NCI-H748 treated with DMSO at 0.1 percent for 48 hours (cell line): ENCODE measurements at places on chromosomes 12 and 14.

DNA sequence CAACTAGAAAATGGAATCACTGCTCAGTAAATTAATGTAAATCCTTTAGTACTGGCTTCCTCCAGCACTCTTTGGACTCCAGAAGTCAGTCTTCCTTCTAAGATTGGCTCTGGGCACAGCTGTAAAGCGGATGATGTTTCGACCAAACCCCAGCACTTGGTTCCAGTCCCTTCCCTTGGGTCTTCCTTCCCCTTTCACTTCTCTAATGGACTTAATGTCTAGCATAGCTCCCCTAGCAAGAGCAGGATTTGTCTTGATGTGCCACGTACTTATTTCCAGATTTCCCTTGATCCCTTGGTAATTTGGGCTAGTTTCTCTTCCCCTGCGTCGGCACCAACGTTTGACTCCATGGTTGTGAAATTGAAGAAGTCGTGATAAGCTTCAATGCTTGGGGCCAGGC lies 28.3 kb downstream of the C12orf75 start:
- no peak for DNase-seq

DNA sequence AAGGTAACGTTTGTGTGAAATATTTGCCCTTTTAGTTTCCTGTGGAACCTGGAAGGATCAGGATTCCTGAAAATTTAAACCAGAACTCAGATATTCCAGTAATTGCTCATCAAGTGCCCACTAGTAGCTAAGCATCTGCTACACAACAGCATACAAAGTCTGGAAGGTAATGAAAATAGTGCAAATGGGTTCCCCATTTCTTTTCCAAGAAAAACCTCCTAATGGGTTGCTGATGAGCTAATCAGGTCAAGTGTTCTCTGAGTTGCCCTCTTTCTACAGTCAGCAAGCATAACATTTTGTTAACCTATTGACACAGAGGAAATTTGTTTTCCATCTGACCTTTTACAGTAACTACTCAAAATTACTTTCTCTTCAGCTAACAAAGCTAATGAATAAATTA lies 83.6 kb upstream of the PMCH start:
- no peak for DNase-seq

- DNase-seq: no peak
Observed at GRCh38 chr12:113002155-113002554, 23.8 kb downstream of the OAS2 start.

DNA sequence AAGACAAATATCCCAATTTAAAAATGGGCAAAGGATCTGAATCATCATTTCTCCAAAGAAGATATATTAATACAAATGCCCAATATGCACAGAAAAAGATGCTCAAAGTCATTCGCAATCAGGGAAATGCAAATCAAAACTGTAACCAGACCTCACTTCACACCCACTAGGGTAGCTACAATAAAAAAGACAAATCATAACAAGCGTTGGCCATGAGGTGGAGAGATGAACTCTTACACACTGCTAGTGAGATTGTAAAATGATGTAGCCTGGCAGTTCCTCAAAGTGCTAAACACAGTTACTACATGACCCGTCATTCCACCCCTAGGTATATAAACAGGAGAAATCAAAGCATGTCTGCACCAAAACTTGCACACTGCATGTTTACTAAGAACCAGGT lies 30.4 kb downstream of the CDC42BPB start:
- no peak for DNase-seq

GRCh38 chr12:13702381-13702780 lies 279.0 kb downstream of the GRIN2B start:
- DNase-seq: peak; percentile 56

GRCh38 chr12:39902821-39903220 lies 203.1 kb downstream of the SLC2A13 start:
- no peak for DNase-seq

- DNase-seq: no peak
Observed at GRCh38 chr14:59788176-59788575, 82.4 kb downstream of the RTN1 start.

- no peak for DNase-seq
Observed at GRCh38 chr14:81235096-81235495, 14.3 kb upstream of the GTF2A1 start.

- no peak for DNase-seq
Observed at GRCh38 chr12:44088647-44089046, 252.8 kb downstream of the TMEM117 start.

DNA sequence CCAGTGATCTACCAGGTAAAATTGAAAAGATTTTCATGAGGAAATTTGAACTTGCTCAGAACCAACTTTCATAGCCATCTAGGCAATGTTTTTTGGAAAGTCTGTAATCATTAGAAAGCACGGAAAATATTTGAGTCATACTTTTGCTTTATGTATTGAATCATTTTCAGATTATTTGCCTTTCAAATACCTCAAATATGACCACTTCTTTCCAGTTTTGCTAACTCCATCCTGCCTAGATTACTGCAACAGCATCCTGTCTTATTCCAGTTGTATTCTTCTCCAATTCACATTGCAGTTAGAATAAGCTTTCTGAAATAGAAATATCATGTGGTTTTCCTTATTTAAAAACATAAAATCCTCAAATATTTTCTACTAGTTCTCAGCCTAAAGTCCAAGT lies 239.8 kb upstream of the FAR2 start:
- DNase-seq: no peak

- DNase-seq: no peak
Observed at GRCh38 chr14:93036652-93037345, 78.9 kb downstream of the ITPK1 start.

DNA sequence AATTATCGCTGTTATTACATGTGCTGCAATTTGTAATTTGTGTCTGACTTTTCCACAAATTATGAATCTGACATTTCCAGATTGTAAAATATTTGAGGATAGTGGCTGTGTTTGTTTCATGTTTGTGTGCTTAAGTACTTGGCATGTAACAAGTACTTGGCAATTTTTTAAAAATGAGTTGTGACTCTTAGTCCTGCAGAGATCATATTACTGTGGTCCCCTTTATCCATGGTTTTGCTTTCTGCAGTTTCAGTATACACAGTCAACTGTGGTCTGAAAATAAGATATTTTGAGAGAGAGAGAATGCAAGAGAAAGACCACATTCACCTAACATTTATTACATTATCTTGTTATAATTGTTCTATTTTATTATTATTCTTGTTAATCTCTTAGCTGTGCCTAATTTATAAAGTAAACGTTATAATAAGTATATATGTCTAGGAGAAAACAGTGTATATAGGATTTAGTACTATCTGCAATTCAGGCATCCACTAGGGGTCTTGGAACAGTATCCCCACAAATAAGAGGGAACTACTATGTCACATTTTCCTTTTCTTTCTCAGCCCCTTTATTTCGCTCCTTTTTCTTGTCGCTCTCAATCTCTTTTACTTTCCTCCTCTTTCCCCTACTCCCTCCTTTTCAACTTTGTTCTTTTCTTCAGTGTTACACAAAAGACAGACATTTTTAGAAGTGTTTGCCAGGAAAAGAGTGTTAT lies 176.1 kb downstream of the FUT8 start:
- no peak for DNase-seq

DNA sequence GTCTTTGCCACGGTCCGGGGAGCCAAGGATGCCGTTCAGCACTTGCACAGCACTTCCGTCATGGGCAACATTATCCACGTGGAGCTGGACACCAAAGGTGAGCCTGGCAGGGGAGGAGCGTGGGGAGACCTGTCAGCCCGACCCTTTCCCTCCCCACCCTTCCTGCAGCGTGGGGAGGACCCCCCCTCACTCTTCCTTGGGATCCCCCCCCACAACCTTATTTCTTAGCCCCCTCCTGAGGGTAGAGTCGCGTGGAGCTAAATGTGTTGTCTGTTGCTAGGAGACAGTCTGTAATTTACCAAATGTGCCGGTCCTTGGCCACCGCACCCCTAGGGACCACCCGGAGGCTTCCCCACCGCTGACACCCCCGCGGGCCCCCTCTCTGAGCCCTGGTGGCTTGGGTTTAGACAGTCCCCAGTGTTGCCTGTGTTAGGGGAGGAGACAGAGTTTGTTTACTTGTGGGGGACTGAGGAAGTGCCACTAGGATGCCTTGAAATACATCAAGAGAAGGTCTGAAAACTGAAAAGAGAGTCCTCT lies 2.3 kb downstream of the SETD1B start:
- DNase-seq: no peak

GRCh38 chr12:83145325-83145840 lies 458.7 kb downstream of the TMTC2 start:
- no peak for DNase-seq

DNA sequence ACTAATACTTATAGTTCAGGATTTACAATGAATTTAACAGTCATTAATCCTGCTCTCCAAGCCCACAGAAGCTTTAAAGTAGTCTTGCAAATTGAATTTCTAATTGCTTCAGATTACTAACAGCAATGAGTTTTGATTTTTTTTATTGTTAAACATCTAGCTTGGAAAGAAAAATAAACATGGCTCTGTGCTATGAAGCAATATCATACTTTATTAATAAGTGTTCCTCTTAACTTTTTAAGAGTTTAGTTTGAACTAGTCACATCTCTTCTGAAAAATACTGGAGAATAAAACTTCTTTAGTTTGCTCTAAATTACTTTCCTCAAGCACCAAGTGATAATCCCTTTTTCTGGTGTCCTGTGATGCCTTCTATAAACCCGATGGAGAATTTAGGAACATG lies 250.2 kb downstream of the TRHDE start:
- no peak for DNase-seq

- DNase-seq: no peak
Observed at GRCh38 chr12:50101663-50102062, 2.1 kb upstream of the GPD1 start.

- no peak for DNase-seq
Observed at GRCh38 chr12:7493006-7493405, 10.6 kb downstream of the CD163 start.

DNA sequence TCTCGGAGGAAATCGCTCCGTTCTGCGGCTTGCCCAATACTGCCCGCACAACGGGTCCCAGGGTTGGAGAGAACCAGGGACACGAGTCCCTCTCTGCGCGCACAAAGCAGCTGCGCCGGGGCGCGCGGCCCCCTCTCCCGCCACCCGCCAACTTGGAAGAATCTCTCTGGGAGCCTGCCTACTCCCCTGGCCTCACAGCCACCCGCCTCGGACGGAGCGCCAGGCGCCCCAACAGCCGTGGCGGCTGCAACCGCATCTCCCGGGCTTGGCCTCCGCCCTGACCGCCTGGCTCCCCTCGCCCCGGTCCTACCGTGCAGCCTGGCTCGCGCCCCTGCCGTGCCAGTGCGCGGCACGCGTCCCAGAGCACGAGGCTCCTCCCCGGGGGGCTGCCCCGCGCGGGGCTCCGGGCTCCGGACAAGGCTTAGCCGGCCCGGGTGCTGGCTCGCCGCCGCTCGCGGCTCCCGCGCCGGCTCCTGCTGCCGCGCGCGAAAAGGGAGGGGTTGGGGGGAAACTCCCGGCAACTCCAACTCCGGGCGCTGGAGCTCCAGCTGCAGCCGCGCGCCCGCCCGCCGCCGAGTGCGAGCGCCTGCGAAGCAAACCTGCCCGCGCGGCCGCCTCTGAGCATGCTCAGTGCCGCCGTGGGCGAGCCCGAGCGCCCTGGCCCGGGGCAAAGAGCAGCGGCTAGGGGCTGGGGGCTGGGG lies at the start of gene STXBP6:
Gene STXBP6 (minus strand): TSS at position 580 of the 701 bp plus-strand sequence. CDS start 75,329 bp downstream, outside the sequence.
- peak; percentile 32 for DNase-seq

DNA sequence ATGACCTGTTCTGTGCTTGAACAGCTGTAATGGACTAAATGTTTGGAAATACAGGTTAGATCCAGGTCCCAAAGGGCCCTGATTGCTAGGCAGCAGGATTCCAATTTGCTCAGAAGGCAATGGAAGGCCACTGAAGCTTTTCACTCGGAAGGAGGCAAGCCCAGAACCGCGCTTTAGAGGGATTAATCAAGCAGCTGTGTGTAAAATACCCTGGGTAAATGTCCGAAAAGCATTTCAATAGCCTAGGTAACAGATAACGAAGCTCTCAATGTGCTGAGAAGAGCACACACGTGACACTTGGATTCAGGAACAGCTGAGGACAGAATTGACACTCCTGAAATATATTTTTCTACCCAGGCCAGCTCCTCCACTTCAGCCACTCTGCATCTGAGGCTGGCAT lies 436.1 kb downstream of the TMEM132D start:
- no peak for DNase-seq

- no peak for DNase-seq
Observed at GRCh38 chr14:70415788-70416187, 1.1 kb downstream of the SYNJ2BP start.

GRCh38 chr14:30295980-30296379 lies 263.0 kb upstream of the G2E3 start:
- DNase-seq: peak; percentile 79

DNA sequence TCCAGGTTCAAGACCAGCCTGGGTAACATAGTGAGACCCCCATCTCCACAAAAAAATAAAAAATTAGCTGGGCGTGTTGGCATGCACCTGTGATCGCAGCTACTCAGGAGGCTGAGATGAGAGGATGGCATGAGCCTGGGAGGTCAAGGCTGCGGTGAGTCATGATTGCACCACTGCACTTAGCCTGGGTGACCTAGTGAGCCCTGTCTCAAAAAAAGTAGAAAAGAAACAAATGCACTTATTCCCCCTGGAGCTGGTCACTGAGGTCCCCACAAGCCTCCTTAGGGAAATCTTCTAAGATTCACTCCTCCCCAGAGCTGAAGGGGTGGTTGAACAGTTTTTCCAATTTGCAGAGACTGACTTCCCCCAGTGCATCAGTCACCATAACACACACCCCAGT lies 1.6 kb downstream of the CD9 start:
- no peak for DNase-seq

GRCh38 chr12:45122768-45123380 lies 72.0 kb upstream of the DBX2 start:
- no peak for DNase-seq

- no peak for DNase-seq
Observed at GRCh38 chr12:269191-269590, 6.6 kb upstream of the SLC6A13 start.

- DNase-seq: no peak
Observed at GRCh38 chr12:117967043-117967442, 1.7 kb downstream of the KSR2 start.
